DMS79 (cell line): ENCODE measurements at places on chromosomes 6 and 20.

- DNase-seq = no peak
Measured at GRCh38 chr20:64193058-64193457, 28.8 kb downstream of the MYT1 start.

- no peak for DNase-seq
Measured at GRCh38 chr20:51802170-51802751, at the start of gene SALL4. TSS of gene SALL4 (minus strand) at chr20:51802521. CDS start at chr20:51802408, 113 bp downstream.

DNA sequence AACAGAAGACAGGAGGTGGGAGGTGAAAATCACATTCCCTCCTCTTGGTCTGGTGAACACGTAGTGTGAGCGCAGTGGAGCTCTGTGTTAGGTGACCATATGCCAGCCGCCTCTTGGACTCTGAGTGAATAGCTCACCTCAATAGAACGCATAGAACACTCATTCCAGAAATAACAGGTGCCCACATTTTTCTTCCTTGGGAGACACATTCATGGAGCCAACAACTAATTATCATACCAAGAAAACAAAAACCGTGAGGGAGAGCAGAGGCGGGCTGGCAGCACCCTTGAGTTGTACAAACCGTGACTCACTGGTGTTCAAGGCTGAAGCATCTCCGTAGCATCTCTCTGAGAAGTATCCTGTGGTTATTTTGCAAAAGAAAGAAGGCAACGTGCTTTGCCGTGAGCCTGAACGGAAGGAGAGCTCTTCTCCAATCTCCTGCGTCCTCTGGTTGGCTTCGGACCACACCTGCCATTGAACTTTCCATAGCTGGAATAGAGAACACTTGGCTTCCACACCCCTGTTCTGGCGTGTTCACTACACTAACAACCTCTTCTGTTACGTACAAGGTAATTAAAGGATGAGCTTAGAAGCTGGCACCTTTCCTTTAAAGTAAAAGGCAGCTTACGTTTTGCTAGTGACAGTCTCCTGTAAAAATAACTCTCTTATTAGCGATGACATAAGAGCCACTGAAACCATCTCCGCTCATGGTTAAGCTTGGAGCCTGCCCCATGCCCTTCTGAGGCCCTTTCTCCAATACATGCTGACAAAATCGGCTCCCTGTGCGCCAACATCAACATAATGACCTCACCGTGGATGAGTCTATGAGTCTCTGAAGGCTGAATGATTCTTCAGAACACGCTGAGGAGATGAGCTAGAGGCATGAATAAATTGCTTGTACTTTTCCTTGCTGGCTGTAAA lies 30.2 kb upstream of the SGK1 start:
- peak; percentile 59 for DNase-seq

DNA sequence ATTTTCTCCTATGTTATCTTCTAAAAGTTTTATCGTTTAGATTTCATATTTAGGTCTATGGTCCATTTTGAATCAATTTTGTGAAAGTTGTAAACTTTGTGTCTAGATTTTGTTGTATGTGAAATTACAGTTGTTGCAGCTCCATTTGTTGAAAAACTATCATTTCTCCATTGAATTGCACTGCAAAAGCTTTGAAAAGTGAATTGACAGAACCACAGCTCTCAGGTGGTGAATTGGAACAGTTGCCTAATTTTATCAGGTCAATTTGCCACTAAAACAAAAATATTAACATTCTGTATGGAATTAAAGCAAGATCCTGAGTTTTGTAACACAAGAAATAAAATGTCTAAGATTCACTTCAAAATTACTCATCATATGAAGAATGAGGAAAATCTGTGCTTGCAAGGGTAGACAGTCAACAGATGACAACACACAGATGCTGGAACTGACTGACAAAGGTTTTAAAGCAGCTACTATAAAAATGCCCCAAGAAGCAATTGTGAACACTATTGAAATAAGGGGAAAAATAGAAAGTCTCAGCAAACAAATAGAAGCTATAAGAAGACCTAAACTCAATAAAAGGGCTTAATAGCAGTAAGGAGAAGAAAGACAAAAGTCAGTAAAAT lies 346.7 kb downstream of the PAX1 start:
- no peak for DNase-seq

GRCh38 chr20:58039274-58040092 lies 189.0 kb downstream of the ANKRD60 start:
- DNase-seq = no peak

GRCh38 chr6:11217360-11218101 lies 14.9 kb downstream of the NEDD9 start:
- DNase-seq = peak; percentile 17

DNA sequence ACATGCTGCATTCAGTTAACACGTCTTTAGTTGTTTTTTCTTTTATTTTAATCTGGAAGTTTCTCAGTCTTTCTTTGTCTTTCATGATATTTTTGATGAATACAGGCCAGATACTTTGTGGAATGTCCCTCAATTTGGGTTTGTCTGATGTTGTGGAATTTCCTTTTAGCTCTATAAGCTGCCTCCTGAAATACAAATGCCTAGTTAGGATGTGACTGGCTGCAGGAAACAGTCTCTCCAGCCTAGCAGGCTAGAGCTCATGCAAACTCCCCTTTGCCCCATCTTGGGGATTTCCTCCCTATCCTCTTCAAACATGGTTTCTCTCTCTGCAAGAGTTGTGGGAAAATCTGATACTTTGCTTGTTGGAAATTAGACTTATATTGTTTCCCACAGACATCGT lies 89.3 kb upstream of the JAG1 start:
- DNase-seq = no peak

GRCh38 chr6:42417641-42418112 lies 34.0 kb downstream of the TRERF1 start:
- no peak for DNase-seq

DNA sequence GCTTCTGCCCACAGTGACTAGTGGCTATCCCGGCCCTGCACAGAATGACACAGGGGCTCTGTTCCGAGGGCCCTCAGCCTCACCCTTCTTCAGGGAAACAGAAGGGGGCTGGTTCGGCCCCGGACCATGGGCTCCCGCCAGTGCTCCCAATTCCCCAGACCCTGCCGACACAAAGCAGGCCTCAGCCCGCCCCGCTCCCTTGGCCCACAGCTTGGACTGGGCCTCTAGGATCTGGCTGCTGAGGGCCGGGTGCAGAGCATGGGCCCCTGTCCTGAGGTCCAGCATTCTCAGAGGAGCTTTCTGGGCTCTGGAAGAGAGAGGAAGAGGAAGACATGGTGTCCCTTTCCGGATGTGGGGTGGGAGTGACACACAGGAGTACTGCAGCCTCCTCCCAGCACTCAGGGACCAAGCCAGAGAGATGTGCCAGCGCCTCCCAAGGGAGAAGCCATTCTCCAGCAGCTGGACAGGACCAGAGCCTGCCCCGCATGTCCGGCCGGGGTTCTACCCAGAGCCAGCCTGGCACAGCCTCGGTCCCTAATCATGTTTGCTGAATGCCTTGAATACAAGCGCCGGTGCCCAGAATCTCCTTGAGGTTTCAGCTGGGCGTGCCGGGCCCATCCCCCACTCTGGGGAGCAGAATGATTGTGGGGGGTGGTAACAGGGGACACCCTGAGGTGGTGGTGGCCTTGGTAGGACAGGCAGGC lies 23.9 kb downstream of the C20orf203 start:
- peak; percentile 43 for DNase-seq

DNA sequence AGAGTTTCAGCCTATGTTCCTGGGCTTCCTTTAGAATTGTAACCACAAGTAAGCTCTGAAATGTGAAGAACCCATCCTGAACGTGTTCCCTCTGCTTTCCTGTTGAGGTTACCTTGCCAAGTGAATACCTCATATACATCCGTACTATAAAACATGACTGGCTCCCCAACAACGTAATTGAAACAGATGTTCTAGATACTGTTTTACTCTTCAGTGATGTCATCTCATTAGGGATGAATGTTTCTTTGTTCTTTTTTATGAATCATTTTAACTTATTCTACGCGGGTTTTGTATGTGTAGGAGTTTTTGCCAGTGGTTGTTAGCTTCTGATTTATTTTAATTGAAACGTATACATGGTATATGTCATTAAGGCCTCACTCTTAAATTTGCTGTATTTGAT lies 166.8 kb downstream of the SAMD5 start:
- DNase-seq = no peak

- DNase-seq = no peak
Measured at GRCh38 chr20:4813863-4814695, 92.4 kb downstream of the PRND start.

DNA sequence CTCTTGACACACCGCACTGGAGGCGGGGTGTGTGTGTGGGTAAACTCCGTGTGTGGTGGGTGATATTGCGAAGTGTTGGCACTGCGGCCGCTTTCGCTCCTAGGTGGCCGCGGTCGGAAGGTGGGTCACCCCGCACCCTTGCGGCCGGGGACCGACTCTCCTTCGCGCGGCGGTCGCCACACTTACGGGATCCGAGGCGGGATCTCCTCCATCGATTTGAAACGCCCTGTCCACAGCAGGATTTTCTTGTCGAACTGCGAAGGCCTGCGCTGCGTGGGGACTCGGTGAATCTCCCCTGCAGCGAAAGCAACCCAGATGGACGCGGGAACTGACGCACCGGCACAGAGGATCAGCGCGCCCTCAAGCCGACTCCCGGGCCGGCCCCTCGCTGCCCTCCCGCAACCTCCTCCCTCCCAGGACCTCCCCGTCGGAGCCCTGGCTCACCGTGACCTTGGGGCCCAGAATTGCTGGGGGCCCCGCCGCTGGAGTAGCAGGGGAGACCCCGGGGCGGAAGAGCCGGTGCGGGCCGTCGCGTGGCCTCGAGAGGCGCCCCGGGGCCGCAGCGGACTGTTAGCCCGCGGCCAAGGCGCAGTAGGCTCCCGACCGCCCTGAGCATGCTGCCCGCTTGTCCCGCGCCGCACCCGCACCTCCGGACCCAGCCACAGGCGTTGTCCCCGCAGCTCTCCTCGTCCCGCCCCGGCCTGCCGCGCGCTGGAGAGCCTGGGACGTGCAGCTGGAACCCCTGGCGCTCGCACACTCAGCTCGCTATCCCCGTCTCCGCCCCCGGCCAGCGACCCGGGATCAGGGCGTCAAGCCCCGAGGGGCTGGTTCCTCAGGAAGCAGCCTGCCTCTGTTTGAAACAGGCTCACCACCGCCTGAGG lies at the start of gene FAM162B:
Gene FAM162B, minus strand, starts transcription at position 759 of the 881 bp plus-strand sequence. Its CDS starts 143 bp downstream, at position 616.
- no peak for DNase-seq

DNA sequence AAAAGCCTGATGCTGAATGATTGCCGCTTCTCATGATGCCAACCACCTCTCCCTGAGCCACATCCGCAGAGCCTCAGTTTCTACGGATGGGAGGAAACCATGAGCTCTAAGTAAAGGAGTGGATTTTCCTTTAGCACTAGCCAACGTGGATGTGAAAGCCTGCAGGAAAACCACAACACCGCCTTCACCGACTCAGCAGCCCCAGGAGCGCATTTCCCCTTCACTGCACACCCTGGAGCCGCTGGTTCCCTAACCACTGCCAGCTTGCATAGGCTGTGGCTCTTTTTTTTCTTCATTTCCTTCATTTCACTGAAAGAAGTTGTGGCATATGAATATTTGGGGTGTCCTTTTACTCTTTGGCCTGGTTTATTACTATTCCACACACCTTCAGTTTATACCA lies 50.5 kb upstream of the SSTR4 start:
- DNase-seq = no peak

DNA sequence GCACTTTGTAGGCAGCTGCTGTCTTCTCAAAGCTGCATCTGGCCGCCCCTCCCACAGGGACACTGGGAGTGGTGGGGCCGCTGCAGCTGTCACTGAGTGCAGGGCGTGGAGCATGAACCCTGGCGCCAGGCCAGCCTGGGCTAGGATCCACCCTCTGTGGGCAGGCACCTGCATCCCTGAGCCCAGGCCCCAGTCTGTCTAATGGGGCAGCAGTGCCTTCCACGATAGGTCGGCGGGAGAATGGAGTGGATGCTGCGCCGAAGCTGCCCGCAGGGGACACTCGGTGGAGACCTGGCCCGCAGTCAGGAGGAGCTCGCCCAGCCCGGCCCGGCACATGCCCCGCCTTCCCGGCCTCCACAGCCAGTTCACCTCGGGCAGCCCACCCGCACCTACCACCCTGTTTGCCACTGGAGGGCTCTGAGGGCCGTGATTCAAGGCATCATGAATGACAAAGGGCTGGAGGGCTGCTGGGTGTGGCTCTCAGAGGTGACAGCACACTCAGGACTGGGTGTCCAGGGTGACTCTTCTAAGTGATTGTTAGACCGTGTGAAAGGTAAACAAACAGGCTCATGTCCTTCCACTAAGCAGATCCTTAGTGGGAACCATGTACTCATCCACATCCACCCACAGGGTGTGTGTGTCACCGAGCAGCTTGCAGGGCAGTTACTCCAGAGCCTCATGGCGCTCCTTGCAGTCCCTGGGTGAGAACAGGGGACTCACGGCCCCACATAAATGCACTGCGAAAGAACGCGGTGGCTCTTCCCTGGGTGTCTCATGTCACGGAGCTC lies 133.9 kb downstream of the AGPAT4 start:
- DNase-seq = no peak

DNA sequence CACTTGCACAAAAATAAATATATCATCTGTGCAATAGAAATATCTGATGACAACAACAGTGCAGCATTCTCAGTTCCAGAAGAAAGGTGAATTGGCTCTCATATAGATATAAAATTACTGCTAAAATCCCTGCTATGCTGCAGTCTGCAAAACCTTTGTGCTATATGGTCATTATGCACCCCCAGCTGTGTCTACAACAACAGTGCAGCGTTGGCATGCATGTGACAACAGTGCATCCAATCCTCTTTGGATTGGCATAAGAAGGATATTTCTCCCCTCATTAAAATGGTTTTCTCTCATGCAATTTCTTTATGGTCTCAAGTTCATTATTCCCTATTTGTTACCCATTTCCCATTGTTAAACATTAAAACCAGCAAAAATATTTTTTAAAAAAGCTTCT lies 23.1 kb downstream of the OR2B6 start:
- DNase-seq = no peak

DNA sequence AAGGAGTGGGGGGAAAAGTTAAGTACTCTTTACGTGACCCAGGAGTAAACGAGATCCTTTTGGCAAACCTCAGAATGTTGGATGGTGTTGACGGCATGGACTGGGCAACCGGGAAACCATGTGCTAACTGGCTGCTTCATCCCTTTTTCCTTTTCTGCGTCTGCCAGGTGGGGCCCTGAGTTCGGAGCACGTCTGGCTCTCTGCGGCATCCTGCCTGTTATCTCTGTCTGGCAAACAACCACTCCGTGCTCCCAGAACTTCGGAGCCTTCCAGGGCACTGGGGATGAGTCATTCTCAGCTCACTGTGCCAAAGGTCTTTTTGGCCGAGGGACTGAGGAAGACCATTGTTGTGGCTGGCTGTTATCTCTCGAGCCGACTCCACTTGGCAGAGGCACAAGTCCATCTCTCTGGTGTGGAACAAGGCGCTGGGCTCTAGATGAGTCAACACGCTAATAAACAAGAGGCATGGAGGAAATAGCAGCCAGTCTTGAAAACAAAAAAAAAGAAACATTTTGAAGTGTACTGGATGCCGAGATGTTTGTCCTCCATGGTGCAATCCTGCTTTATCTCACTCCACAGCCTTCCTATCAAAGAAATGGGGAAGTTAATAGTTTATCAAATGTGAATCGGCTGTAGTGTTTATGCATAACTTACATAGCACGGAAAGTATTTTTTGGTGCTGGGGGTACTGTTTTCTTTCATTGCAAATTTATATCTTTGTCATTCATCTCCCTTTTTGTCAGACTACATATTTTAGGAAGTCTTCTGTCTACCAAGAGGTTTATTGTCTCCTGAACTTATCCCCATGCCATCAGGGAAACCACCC lies 64.6 kb upstream of the TXNDC5 start:
- peak; percentile 27 for DNase-seq

- DNase-seq = no peak
Measured at GRCh38 chr6:76465410-76465809, 392.9 kb upstream of the IMPG1 start.
